ENCODE measurements at places on chromosomes 12 and 14.

DNA sequence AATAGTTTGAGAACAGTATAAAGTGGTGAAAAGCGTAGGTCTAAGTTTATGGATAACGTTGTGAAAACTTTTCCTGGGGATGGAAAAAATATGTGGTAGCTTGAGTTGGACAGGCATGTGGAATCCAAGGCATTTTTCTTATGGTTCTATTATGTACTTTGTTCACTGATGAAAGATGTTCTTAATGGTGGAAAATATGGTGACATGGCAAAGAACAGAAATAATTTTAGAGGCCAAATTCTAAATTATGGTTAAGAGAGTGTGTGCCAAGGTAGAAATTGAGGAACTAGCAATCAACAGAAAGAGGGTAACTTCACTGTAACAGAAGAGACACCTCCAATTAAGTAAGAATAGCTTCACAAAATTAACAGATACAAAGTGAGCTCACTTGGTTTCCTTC lies 427.8 kb downstream of the SLC6A15 start:
- no peak for DNase-seq

GRCh38 chr12:117091758-117092510 lies 7.3 kb downstream of the TESC start:
- DNase-seq, result no peak

DNA sequence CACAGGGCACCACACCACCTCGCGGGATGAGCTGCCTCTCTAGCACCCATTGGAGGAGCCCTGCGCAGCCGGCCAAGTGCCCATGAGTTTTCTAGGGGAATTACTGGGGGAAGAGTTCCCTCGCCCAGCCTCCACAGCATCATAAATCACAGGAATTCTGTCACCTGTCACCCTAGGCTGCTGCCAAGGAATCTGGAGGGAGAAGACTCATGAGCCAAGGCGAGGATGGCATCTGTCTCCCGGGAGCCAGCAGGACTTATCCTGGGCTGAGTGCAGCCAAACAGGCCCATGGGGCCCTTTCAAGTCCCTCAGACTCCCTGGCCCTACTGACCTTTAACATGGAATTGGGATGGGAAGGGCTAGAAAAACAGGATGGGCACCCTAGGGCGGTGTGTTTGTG lies 7.8 kb upstream of the OTUB2 start:
- no peak for DNase-seq

GRCh38 chr12:48822139-48822538 lies 3.8 kb downstream of the CACNB3 start:
- no peak for DNase-seq

- no peak for DNase-seq
Observed at GRCh38 chr12:130569521-130569920, 146.6 kb downstream of the RIMBP2 start.

- DNase-seq, result no peak
Observed at GRCh38 chr14:28676479-28676878, 90.1 kb upstream of the FOXG1 start.

Data from activated T-helper 1 cell treated with Interleukin-2 at 50 U/mL for 16 hours (primary cell).